ENCODE measurements at places on chromosomes 12 and 14. TPM values are rescaled to one million over a fixed set of nuclear protein-coding genes. Genes with fewer than 3 reads are reported as not detected.

The SLCO1B1 gene
- not detected for polyA plus RNA-seq

The CNIH1 gene
- polyA plus RNA-seq: 157 TPM

The SLC25A21 gene
- 3.2 TPM for polyA plus RNA-seq

The TMEM120B gene
- polyA plus RNA-seq: 8.0 TPM

The ZBTB1 gene
- 67.1 TPM for polyA plus RNA-seq

The RPL6 gene
- 2,275 TPM for polyA plus RNA-seq

The GLIPR1L1 gene
- polyA plus RNA-seq: 0.51 TPM

The MAP1LC3B2 gene
- polyA plus RNA-seq: 11.1 TPM

The TAS2R14 gene
- polyA plus RNA-seq: 3.3 TPM

The TMEM132D gene
- 0.90 TPM for polyA plus RNA-seq

The CLEC4C gene
- not detected for polyA plus RNA-seq

The VWF gene
- 14.3 TPM for polyA plus RNA-seq

The SUPT16H gene
- 127 TPM for polyA plus RNA-seq

The GLT8D2 gene
- polyA plus RNA-seq: 17.7 TPM

The CLEC2A gene
- polyA plus RNA-seq: not detected

The HOXC5 gene
- 1.7 TPM for polyA plus RNA-seq

The CCND2 gene
- polyA plus RNA-seq: 49.5 TPM

The RBP5 gene
- polyA plus RNA-seq: 46.5 TPM

The GPRC5D gene
- polyA plus RNA-seq: 0.51 TPM

The COL2A1 gene
- polyA plus RNA-seq: 43.8 TPM

The MYF5 gene
- polyA plus RNA-seq: not detected

The OASL gene
- polyA plus RNA-seq: 0.13 TPM

The SLC35F4 gene
- 3.3 TPM for polyA plus RNA-seq

The HOXC9 gene
- polyA plus RNA-seq: 20.7 TPM

The RTL1 gene
- polyA plus RNA-seq: 0.08 TPM

The ZNF891 gene
- 3.9 TPM for polyA plus RNA-seq

The SGPP1 gene
- polyA plus RNA-seq: 35.5 TPM

The RNASE2 gene
- 0.65 TPM for polyA plus RNA-seq

The CFAP54 gene
- polyA plus RNA-seq: 2.4 TPM

The SCAF11 gene
- 112 TPM for polyA plus RNA-seq

The FGF6 gene
- polyA plus RNA-seq: not detected

The MYF6 gene
- polyA plus RNA-seq: 0.15 TPM

The OR6C6 gene
- not detected for polyA plus RNA-seq

The TMEM179 gene
- 1.2 TPM for polyA plus RNA-seq

Measured in right renal pelvis (tissue), 4 donors.